ENCODE measurements at places on chromosomes 6 and 20.

DNA sequence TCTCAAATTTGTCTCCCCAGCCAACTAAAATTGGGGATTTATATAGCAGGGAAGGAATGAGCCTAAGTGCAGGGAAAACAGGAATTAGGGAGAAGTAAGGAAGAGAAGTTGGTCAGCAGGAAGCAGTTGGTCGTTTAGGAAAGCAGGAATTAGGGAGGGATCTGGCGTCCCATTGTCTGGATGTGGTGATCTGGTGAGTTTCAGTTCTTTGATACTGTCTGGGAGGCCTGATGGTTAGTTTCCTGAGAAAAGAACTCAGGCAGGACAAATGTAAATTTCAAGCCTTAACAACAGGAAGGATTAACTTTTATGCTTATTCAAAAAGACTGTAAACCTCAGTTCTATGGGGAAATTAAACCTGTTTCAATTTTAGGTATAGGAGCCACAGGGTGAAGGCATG, 116.2 kb upstream of the PRL start:
- no peak for DNase-seq

DNA sequence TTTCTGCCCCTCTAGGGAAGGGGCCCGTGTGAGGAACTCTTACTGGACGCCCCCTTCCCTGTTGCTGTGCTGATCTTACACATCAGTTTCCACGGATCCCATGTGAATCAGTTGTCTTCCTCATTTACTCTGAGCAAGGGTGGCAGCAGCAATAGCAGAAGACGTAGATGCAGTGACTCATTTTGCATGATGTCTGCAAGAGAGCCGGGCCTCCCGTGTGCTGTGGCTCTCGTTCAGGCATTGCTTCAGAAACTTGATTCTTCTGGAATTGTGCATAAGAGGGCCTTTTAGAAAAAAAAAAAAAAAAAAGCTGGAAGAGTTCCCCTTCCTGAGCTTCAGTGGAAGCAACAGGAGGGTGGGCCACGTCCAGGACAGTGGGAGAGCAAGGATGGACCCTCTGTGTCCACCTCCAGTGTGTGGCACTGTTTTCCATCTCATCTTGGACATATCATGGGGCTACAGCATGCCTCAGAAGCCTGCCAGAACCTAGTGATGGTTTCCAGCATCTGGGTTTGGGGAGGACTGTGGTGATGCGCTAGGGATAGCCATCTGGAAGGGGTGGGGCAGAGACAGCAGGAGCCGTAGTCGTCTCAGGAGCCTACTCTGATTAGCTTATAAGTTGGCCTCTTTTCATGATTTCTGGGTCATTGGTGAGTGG, 62.1 kb downstream of the FOXO3 start:
- DNase-seq, result no peak

GRCh38 chr6:15252195-15252594, 6.3 kb downstream of the JARID2 start:
- no peak for DNase-seq

GRCh38 chr20:48728042-48728825, 99.6 kb downstream of the PREX1 start:
- DNase-seq, result no peak

- no peak for DNase-seq
Observed at GRCh38 chr20:61663521-61664425, 401.9 kb downstream of the TAF4 start.

DNA sequence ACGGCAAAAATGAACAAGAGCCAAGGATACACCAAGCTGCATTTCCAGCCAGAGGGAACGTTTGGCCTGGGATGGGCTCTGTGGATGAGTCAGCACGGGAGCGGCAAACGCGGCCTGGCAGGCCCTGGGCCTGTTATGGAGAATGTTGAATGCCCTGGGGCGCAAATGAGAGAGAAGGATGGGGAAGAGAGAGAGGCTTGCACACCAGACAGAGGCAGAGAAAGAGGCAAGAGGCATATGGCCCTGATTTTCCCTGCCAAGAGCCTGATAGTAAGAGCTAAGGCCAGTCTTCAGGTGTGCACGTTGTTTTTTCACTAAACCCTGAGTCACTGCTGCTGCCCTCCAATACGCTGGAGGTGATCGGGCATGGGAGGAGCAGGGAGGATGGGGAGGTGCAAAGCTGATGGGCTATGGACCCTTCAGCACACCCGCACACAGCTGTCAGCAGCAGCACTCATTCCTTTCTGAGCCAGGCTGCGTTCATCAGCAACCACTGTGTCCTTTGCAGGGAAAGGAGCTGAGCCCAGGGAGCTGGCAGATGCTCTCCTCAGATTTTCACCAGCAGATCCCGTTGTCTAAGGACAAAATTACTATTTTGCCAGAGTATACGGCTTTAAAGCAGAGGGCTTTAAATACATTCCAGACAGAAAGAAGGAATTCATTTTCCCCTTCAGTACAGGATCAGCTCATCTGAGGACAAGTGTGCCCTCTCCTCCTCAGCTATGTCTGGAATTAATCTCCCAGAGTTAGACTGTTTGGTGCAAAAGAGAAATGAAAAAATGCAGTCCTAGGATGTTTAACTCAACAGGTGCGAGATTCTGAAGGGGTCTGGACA, 61.7 kb upstream of the SLC22A23 start:
- no peak for DNase-seq

GRCh38 chr6:51768087-51768486, 319.3 kb downstream of the PKHD1 start:
- DNase-seq, result no peak

GRCh38 chr6:139577124-139577762, 202.8 kb upstream of the CITED2 start:
- DNase-seq, result no peak

- DNase-seq, result no peak
Observed at GRCh38 chr6:167400482-167401138, 75.7 kb downstream of the TTLL2 start.

Data from activated CD4-positive, alpha-beta T cell treated with anti-CD3 and anti-CD28 coated beads, Interleukin-2, amount 50 U/mL, for 24 hours (primary cell).